ENCODE measurements at places on chromosomes 4 and X. TPM values are rescaled to one million over a fixed set of nuclear protein-coding genes. Genes with fewer than 3 reads are reported as not detected.

DNA sequence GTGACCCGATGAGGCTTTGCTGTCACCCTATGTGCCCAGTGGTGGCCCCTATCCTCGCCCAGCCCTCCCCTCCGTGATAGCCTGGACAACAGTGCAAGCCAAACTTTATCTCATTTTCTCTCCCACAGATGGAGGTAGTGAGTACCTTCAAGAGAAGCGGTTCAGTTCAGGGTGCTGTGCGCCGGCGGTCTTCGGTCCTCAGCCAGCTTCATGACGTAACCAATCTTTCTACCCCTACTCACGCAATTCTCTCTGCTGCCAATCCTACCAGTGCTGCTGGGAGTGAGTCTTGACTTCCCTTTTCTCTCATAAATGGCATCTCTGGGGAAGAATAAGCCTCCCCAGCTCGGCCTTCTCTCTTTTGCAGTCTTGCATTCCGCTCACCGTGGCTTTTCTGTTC, 29.5 kb downstream of the CCNQ start:
- H3K36me3 ChIP-seq, result no peaks in the 10 kb centered on the region
- no peak for DNase-seq
- H3K4me3 ChIP-seq, result no peak overlapping the region
- no peaks in the 10 kb centered on the region for H3K27me3 ChIP-seq
- no peaks in the 10 kb centered on the region for H3K4me1 ChIP-seq

DNA sequence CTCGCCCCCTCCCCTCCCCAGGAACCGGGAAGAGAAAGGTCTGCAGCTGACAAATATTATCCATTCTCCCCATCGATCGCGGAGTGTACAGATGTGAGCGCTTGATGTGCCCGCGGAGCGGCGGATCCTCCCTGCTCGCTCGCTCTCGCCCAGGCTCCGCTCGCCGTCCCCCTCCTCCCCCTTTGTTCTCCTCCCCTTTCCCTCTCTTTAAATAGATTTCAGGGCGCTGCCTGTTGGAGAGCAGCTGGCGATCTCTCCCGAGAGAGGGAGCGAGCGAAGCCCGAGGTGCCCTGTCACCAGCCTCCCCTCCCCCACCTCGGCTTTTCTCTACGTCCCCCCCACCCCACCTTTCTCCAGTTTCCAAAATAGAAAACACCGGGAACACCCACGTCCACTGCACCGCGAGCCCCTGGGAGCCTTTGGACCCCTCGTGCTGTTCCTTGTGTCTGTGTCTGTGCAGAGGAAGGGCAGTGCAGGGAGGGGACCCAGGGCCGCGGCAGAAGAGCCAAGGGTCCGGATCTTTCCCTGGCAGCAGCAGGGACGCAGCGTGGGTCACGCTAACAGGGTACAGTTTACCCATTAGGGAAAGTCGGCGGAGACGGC, 56.6 kb upstream of the BCOR start:
- H3K27ac ChIP-seq, result no peak overlapping the region

GRCh38 chr4:14848229-14848628, 154.1 kb upstream of the CPEB2 start:
- no peak overlapping the region for H3K27ac ChIP-seq
- no peaks in the 10 kb centered on the region for H3K4me1 ChIP-seq
- DNase-seq, result no peak
- no peak overlapping the region for H3K4me3 ChIP-seq
- H3K36me3 ChIP-seq, result no peaks in the 10 kb centered on the region
- no peaks in the 10 kb centered on the region for H3K27me3 ChIP-seq

- peak overlapping the region; percentile 77 for H3K4me3 ChIP-seq
- H3K27me3 ChIP-seq, result no peaks in the 10 kb centered on the region
- DNase-seq, result peak; percentile 8
- no peaks in the 10 kb centered on the region for H3K4me1 ChIP-seq
Observed at GRCh38 chr4:141636771-141637460, 533 bp downstream of the IL15 start.

DNA sequence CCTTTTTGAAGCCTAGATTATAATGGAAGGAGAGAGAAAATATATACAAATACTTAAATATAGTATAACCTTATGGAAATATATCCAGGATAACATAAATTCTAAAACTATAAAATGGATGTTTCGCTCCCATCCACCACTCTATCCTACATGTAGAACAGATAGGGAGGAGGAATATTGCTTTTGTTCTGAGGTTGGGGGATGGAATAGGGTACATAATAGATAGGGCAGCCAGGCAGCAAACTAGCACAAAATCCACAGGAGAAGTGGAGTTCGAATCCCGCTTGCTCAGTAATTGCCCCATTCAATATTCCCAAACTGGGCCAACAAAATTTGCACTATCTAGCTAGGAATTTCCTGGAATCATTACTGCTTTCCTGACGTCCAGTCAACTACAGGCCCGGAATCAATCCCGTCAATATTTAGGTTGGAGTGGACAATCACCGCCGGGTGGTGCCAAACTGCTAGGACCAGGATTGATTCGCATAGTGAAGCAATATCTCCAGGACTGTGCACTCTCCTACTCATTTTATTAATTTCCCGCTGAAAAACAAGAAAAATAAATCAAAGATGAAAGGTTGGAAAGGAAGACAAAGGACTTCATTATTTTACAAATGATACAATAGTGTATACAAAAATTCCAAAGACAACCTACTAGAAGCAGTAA, 40.4 kb upstream of the PAPSS1 start:
- no peak overlapping the region for H3K27ac ChIP-seq
- no peaks in the 10 kb centered on the region for H3K27me3 ChIP-seq
- no peak for DNase-seq
- no peaks in the 10 kb centered on the region for H3K4me1 ChIP-seq

DNA sequence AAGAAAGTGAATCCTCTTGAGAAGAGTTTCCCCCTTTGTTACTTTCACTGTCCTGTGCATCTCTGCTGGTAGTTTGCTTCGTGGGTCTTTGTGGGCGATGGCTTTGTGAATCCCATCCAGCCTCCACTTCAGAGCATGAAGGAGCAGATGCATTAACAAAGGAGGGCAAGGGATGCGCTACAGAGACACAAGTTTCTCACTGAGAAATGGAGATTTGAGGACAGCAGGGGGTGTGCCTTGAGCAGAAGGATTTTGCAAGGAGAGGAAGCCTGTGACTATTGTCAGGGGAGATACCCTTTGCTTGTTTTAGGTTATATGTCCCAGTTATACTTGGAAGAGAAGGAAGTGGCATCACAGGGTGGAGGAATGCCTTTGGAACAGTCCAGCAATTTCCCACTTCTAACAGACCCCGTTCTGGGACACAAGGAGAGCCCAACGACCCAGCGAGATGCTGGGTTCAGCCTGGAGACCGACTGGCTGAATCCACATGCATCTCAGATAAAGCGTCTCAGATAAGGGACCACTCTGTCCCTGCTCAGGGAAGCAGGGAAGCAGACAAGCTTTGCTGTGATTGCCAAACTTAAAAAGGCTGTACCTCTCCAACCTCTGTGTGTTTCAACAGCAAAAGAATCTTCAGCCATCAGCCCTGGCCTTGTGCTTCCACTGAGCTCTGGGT, 314.6 kb upstream of the GATB start:
- no peak for DNase-seq
- no peaks in the 10 kb centered on the region for H3K27me3 ChIP-seq
- H3K4me3 ChIP-seq, result no peak overlapping the region
- no peaks in the 10 kb centered on the region for H3K36me3 ChIP-seq

DNA sequence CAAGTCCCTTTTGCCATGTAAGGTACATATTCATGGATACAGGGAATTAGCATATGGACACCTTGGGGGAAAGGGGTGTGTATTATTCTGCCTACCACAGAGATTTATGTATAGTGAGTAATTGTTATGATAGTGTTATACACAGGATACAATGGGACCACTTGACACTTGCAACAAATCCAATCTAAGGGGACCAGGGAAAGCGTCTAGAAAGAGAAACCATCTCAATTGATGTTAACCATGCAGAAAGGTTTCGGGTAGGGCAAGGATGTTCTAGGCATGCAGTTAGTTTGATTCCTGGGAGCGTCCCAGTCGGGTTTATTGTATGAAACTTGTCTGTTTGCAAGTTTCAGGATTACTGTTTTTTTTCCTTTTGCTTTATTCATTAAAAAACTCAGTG, 34.2 kb downstream of the MMRN1 start:
- no peaks in the 10 kb centered on the region for H3K36me3 ChIP-seq
- DNase-seq, result no peak
- no peak overlapping the region for H3K27ac ChIP-seq
- no peaks in the 10 kb centered on the region for H3K27me3 ChIP-seq
- peaks cover 4% of the 10 kb centered on the region for H3K4me1 ChIP-seq

GRCh38 chr4:41067369-41067768, 147.0 kb downstream of the APBB2 start:
- DNase-seq, result no peak
- no peaks in the 10 kb centered on the region for H3K27me3 ChIP-seq
- H3K4me3 ChIP-seq, result no peak overlapping the region

- H3K4me1 ChIP-seq, result no peaks in the 10 kb centered on the region
- H3K27me3 ChIP-seq, result no peaks in the 10 kb centered on the region
- H3K36me3 ChIP-seq, result no peaks in the 10 kb centered on the region
- no peak for DNase-seq
Observed at GRCh38 chrX:28329156-28329555, 258.1 kb upstream of the IL1RAPL1 start.

DNA sequence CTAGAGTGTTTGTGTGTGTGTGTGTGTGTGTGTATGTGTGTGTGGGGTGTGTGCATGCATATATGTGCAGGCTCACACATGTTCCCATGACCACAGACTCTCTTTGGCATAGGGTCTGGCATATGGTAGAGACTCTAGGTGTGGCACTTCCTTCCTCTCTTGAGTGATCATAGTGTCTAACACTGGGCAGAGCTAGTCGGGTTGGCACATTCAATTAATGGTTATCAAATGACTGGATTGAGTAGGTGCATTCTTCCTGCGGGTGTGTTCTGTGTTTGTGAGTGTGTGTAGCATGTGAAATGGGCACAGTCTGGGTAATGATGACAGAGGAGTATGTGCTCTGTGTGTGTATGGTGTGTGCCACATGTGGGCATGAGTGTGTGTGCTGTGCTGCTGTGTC, 106.5 kb downstream of the EFNB1 start:
- H3K4me1 ChIP-seq, result no peaks in the 10 kb centered on the region
- H3K27ac ChIP-seq, result no peak overlapping the region
- no peak overlapping the region for H3K4me3 ChIP-seq
- no peaks in the 10 kb centered on the region for H3K36me3 ChIP-seq
- no peak for DNase-seq

GRCh38 chr4:76178296-76178695, 30.1 kb upstream of the NUP54 start:
- no peak overlapping the region for H3K4me3 ChIP-seq
- no peaks in the 10 kb centered on the region for H3K27me3 ChIP-seq
- peaks cover 26% of the 10 kb centered on the region for H3K36me3 ChIP-seq

DNA sequence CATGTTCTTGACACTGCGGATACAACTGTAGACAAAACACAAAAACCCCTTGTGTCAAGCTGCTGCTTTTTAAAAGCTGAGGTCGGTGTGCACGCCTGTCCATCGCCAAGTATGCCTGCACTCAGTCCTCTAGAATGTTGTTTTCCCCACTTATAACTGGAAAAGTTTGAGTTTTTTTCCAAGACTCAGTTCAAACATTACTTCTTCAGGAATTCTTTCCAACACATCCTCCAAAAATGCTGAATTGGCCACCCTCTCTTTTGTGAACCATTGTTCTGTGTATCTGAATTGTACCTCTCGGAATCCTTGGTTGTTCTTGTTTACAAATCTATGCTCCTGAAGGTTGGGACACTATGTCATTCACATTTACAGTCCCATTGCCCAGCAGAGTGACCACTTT, 94.6 kb downstream of the REELD1 start:
- no peak for DNase-seq
- H3K27me3 ChIP-seq, result no peaks in the 10 kb centered on the region
- H3K4me3 ChIP-seq, result no peak overlapping the region
- no peak overlapping the region for H3K27ac ChIP-seq
- H3K4me1 ChIP-seq, result no peaks in the 10 kb centered on the region

DNA sequence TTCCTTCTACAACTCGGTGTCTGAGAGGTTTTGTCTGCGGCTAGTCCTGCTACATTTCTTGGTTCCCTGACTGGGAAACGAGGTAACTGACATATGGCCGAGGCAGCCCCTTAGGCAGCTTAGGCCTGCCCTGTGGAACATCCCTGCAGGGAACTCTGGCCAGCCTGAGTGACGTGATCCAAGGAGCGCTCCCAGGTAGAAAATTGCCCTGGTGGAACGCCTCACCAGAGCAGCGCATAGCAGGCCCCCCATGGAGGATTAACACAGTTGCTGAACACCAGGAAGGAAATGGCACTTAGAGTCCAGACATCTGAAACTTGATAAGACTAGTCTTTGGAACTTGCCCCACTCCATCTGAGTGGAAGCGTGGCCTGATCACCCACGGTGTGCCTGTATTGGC, 837.4 kb upstream of the NDST4 start:
- DNase-seq, result no peak
- no peaks in the 10 kb centered on the region for H3K4me1 ChIP-seq
- H3K4me3 ChIP-seq, result no peak overlapping the region
- H3K36me3 ChIP-seq, result no peaks in the 10 kb centered on the region
- H3K27me3 ChIP-seq, result no peaks in the 10 kb centered on the region

- no peak overlapping the region for H3K4me3 ChIP-seq
- no peak overlapping the region for H3K27ac ChIP-seq
- no peaks in the 10 kb centered on the region for H3K4me1 ChIP-seq
- no peaks in the 10 kb centered on the region for H3K27me3 ChIP-seq
- H3K36me3 ChIP-seq, result no peaks in the 10 kb centered on the region
Observed at GRCh38 chr4:78642934-78643333, 91.4 kb downstream of the ANXA3 start.

DNA sequence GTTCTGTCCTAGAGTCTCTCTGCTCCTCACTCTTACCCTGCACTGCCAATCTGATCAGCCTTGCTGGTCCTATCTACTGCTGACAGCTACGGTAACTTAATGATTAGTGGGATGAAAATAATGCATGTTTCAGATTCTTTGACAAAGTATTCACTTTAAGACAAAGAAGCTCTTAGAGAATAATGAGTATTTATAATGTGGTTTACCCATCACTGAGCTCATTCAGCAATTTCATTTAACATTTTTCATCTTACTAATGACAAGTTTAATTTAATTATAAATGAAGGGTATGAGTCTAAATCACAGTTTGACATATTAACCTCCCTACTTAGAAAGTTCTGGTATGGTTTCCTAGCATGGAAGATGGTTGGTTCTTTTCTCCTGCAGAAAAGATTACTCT, 428.2 kb downstream of the ADGRL3 start:
- no peak for DNase-seq
- no peak overlapping the region for H3K4me3 ChIP-seq
- no peak overlapping the region for H3K27ac ChIP-seq

The FAM47A gene
- total RNA-seq, result not detected

The SLAIN2 gene
- 86.8 TPM for total RNA-seq

The FATE1 gene
- total RNA-seq, result not detected

The BOD1L1 gene
- 35.1 TPM for total RNA-seq

The RELL1 gene
- 21.4 TPM for total RNA-seq

The GNRHR gene
- not detected for total RNA-seq
